ENCODE measurements at places on chromosomes 1 and 21.
A peak's percentile ranks its signal among the peaks of the same experiment; 100 is the strongest.

DNA sequence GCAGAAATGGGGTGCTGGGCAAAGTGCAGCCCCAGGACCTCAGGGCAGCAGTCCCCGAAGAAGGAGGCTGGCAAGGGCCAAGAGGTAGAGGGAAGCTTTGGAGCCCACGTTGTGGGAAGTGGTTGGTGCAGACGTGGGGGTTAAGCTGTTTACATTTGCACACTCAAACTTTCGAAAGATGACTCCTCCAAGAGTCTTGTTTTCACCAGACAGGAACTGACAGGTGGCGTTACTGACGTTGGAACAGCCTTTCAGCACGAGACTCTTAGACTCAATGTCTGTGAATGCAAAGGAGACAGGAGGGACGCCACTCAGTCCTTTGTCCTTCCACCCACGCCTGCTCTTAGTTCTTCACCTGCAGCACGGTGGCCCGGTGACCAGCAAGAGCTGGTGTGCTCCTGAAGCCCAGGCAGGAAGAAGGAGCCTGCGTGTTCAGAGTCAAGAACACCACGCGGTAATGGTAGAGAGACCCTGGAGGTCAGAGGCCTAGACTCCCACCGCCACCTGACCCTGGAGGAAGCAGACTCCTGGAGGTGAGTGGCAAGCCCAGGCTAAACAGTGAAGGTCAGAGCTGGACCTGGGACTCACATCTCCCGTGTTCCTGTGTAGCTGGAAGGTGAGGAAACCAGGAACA is 15.9 kb downstream of the LYPD8 start:
- no peak for DNase-seq

DNA sequence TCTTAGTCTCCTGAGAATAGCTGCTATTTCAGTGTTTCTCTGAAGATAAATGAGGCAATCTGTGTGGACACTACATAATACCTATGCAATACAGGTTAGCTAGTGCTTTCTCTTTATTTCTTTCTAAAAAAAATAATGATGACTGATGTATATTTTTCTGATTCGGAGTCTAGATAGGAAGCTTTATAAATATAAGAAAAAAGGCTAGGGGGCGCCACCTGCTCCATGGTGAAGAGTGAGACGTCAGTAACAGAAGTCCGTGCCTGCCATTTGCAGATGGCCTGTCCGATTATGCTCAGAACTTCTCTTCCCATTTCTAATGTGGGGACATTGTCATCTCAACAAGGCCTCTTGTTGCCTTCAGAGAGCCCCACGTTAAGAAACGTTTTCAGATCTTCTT is 26.4 kb downstream of the QSOX1 start:
- peak; percentile 21 for DNase-seq

DNA sequence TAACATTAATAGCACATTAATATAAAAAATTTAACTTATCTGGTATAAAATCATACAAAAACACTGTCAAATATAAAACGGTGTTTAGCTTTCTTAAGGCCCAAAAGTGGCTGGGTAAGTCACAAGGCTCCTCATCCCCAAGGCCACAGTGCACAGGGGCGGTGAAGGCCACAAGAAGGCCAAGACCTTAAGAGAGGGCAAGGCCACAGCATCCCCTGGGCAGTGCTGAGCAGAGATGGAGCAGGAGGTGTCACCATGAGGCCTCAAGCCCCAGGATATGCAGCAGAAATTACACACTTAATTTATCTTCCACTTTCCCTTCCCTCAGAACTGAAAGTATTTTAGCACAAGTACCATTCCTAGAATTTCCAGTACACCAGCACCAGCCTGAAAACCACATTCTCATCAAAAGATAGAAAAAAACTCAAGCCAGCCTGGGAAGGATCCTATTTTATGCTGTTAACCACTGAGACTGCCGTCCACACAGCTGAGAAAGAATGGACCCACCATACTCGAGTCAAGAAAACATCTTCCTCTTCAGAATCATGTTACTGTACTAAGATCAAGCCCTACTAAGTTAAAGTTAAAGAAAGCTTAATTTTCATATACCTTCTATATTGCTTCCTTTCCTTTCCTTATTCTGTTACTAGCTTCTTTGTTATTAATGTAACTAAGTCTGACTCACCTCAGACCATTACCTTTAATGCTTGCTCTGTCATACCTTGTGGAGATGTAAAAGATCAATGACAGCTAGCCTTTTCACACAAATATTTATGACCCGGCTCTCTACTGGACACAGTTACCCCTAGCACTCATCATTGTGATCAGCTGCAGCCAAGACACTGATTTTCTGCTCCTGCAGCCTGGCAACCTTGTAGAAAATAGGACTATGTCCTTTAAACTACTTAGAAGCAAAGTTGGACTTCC is 26.4 kb upstream of the FMO1 start:
- no peak for DNase-seq

DNA sequence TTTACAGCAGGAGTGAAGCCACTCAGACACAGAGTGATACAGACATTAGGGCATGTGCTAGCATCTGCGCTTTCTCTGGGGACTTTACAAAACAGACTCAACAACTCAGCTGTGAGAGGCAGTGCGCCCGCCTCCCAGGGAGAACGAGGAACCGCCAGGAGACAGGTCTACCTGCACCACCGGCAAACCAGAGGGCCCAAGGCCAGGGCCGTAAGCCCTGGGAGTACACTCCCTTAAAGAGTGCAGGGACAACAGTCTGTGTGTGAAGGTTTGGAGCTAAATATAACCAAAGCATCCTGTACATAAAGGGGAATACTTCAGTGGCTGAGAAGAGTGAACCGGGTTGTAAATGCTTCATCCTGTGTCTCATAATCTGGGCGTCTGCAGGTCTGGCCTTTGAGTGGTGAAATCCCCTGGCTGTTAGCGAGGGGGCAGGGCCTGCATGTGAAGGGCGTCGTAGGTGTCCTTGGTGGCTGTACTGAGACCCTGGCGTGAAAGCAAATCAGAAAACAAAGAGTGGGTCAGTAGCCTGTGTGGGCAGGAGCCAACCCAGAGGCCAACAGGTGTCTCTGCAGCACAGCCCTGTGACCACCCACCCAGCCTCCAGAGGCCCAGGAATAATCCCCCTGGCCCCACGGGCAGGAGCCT is 86.9 kb downstream of the CD247 start:
- no peak for DNase-seq

DNA sequence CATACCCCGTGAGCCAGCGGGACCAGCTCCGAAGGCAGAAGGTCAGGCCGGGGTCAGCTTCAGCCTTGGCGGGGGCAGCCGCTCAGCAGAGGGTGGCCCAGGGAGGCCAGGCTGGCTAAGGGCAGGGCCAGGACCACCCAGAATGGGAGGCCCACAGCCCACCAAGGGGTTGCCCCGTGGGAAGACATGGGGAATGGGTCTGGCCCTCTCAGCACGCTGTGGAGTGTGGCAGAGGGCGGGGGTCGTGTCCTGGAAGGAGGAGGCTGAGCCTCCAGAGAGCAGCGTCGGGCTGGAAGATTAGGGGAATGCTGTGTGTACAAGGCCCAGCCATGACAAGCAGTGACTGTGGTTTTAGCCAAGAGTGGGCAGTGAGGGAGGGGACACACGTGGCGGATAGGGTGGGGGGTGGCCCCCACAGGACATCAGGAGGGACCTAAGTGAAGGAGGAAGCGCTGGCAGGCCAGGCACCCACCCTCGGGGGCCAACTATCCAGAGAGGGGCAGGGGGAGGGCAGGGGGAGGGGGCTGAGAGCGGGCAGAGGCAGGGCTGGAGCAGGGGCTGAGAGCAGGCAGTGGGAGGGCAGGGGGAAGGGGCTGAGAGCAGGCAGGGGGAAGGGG is 43.9 kb upstream of the POFUT2 start:
- no peak for DNase-seq

- DNase-seq = no peak
Measured at GRCh38 chr1:201676641-201677040, 137.7 kb downstream of the NAV1 start.

Measured in midbrain (tissue), 1 donor.